GM13977 (cell line): ENCODE measurements at places on chromosomes 7 and 10.

GRCh38 chr7:17685141-17685540 lies 255.2 kb downstream of the SNX13 start:
- no peak for DNase-seq

GRCh38 chr10:73465978-73466726 lies 29.7 kb downstream of the PPP3CB start:
- DNase-seq, result no peak

DNA sequence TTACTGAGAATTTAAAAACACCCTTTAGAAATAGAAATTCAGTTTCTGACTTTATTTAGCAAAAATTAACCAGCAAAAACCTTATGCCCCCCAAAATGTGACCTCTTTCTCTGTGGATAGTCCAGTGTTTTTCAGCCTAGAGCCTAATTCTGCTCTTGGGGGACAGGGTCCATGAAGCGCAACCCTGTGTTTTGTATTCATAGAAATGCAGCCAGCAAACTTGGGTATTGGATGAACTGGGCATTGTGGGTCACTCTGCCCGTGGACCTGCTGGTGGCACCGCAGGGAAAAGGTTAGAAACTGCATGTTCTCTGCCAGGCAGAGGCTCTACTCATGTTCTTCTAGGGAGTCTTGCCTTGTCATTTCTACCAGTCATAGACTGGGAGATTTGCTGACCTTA lies 787.4 kb upstream of the C7orf33 start:
- no peak for DNase-seq

DNA sequence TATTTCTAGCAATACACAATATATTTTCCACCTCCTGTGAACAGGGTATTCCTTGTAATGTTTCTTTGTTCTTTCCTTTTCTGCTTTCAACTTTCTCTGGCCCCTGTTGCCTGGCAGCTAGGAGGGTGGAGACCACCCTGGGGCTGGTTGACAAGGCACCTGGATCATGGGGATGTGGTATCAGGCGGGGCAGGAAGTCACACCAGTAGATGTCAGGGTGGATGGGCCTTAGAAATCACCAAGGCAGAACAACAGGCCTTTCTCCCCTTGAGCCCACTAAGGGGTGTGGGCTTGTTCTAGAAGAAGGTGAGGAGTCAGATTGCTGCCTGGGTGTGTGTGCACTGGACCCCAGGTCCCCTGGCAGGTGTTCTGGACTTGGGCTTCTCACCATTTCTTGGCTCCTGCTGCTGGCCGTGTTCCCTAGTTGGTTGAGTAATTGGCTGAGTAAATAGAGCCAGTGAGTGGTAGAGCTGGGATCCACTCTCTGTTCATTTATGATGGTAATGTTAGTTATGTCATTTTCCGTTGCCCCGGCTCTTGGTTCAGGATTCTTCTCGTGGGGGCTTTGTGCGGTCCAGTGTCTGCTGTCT lies 24.9 kb downstream of the ZNF783 start:
- no peak for DNase-seq

DNA sequence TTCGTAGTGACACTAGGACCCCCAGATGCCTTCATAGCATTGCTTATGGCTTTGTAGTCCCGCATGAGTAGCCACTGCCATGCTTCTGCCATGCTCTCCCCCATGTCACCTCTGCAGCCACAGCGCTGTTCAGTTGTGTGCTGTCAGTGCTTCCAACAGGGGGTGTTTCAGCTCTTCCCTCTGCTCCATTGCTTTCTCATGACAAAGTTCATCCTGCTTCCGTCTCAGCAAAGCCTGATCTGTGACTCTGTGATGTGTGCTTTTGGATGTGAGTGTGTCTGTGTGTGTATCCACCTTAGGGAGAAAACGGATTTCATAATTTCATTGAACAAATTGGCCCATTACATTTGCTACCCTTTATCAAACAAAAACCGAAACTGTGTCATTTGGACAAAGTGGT lies 134.9 kb upstream of the SAMD8 start:
- DNase-seq, result no peak

- no peak for DNase-seq
Measured at GRCh38 chr7:27917774-27918314, 177.9 kb downstream of the TAX1BP1 start.

DNA sequence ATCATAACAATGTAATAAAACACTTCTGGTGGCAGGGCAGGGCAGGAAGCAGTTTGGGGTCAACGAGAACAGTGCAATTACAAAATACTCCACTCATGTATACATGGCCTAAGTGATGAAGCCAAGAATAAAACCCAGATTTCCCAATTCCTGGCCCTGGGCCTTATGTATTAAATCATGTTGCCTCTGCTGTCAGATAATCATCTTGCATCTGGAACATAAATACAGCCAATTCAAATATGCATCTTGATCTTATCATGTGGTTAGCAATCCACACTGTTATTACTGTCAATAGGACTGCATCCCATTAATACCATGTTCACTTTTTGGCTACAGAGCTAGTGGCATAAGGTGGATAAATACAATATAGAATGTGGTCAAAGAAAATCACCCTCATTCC lies 186.5 kb upstream of the SLC25A13 start:
- DNase-seq, result no peak

DNA sequence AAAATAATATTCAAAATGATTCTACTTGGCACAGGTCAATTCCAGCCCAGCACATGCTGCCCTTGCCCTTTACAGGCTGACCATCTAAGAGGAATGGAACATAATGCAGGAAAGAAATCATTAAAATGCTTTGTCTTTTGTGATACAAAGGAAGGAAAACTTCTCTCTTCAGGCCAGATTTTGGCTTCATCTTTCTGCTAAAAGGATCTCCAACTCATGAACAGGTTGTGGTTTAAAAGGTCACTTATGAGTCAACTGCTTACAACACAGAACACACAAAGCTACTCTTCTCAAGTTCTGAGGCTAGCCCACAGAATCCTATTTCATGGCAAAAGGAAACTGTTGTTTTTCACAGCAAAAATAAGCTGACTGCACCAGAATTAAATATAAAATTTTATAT lies 197.1 kb downstream of the DOCK4 start:
- no peak for DNase-seq

GRCh38 chr7:151453326-151453791 lies 13.4 kb upstream of the CRYGN start:
- DNase-seq, result no peak

DNA sequence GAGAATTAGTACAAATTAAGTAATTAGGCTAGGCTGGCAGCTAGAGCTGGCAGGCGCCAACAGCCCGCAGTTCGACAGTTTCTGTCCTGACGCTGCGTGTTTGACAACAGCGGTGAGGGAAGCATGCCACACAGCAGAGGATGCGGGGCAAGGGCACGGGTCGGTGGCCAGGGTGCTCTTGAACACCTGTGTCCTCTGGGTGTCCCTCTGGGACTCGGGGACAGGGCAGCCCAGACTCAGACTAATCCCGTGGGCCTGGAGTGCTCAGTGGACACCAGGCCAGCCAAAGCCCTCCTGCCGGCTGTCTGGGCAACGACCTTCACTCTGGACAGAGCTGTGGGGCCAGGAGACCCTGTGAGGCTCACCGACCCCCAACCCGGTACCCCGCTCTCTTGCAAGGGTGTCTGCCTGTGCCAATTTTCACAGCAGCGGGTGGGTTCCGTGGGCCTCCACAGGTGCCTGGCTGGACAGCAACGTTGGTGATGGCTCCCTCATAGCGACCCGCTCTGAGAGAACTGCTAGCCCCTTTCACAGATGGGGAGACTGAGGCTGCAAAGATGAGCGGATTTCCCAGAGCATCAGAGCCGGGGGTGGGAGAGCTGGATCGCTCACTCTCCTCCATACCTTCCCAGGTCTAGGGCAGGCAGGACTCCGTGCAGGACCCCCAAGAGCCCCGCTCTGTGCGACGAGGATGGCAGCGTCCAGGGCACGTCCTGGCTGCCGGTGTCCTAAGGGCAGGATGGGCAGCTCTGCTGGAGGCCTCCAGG lies 48.5 kb downstream of the FOXL3 start:
- DNase-seq, result no peak

DNA sequence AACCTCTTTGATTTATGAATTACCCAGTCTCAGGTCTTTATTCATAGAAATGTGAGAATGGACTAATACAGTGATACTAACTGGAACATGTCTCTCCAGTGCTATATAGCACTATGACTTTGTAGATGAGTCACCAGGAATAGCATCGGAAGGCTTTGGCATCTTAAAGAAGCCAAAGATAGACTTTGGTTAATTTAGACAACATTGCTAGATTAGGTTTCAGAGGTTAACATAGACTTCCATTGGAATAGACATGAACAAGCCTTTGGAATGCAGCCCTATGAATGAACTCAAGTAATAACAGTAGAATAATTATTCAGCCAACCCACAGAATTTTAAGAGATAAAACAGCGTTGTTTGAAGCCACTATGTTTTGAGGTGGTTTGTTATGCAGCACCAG lies 169.2 kb downstream of the HGF start:
- DNase-seq, result no peak

- DNase-seq, result no peak
Measured at GRCh38 chr10:121076776-121077715, 225.9 kb downstream of the WDR11 start.

GRCh38 chr10:19815731-19816410 lies 361 bp upstream of the PLXDC2 start:
- DNase-seq, result no peak

GRCh38 chr7:151101621-151102396 lies 15.5 kb downstream of the AGAP3 start:
- DNase-seq, result no peak

DNA sequence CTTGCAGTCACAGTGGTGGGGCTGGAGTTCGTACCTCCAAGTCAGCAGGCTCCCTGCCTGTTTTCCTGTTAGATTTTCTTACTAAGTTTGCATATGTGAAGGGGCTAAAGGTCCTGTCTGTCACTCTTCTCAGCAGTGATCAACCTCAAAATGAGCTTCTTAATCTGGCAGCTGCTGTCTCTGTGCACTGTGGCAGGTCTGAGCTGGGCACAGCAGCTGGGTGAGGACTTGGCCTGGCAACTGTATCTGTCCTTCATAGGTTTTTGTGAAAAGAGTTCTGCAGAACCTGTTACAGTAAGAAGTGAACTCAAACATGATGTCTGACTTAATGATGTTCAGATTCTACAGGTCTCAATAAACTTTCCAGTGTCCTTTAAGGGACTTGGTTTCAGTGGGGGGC lies 31.3 kb upstream of the GJD4 start:
- no peak for DNase-seq

- no peak for DNase-seq
Measured at GRCh38 chr10:25142116-25142864, 32.5 kb upstream of the GPR158 start.

- no peak for DNase-seq
Measured at GRCh38 chr10:12479437-12479844, 130.1 kb downstream of the CAMK1D start.

DNA sequence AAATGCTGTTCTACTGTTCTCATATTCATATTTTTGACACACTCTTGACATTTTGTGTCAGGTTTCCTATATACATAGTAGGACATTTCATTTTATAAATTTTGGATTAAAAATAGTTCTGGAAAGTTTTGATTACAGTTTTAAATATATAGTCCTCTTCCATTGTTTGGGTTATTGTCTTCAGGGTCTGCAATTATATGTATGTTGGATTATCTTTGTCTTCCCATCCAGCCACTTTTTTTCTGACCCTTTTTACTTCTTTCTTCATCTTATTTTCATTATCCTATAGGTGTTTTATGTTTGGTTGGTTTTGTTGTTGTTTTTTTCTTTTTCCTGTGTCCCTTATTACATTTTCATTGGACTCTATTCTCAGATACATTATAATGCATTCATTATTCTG lies 71.1 kb upstream of the CCDC6 start:
- no peak for DNase-seq

GRCh38 chr7:148037044-148037443 lies 553.5 kb upstream of the C7orf33 start:
- DNase-seq, result no peak

DNA sequence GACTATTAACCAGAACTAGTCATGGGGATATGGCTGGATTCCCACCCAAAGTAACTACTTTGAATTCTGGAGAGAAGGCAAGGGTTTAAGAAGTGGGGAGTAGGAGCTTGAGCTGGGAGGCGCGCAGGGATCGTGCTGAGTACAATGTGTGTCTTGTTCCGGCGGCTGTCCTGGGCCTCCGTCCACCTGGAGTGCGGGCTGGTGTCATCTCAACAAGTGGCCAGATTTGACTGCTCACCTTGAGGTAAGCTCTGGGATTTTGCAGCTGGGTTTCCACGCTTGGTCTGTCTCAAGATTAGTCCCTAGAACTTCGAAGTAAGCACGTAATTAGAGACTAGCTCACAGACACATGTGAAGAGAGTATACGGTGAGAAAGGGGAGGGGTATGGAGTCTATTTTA lies 49.4 kb downstream of the GLRX3 start:
- DNase-seq, result no peak

GRCh38 chr7:147915781-147916180 lies 674.8 kb upstream of the C7orf33 start:
- no peak for DNase-seq

DNA sequence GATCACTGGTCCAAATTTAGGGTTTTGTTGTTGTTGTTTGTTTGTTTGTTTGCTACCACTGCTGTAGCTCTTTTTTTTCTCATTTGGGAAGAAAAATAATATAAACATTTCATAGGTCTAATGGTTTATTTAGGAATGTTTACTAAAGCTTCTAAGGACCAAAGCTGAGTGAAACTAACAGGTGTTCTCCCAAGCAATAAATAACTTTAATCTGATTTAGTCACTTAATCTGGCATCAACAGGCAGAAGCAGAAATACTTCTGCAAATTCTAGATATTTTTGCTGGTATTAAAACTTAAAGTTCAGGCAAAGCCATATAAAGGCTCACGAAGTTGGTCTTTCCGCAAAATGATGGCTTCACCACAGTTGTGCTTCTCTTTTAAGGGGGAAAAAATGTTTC lies 144.5 kb upstream of the YAE1 start:
- no peak for DNase-seq

DNA sequence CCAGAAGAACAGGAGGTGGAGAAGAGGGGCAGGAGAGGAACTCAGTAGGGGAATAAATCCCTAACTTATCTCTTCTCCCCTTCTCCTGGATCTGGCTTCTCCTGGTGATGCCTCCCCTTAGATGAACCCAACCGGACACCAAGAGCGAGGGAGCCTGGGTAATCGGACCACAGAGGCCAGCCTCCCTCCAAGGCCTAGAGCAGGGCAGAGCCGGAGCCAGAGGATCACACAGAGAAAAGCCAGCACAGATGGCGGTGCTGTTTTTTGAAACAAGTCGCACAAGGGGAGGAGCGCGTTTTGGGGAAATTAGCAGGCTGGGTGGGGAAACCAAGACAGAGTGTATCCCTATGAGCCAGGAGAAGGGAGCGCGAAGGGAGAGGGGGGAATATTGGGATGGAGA lies 4.9 kb upstream of the SRRM3 start:
- no peak for DNase-seq

- DNase-seq, result no peak
Measured at GRCh38 chr10:3763035-3763456, 22.0 kb downstream of the KLF6 start.

- DNase-seq, result no peak
Measured at GRCh38 chr7:85733169-85733915, 546.5 kb upstream of the SEMA3D start.

- no peak for DNase-seq
Measured at GRCh38 chr10:14451341-14451740, 120.6 kb upstream of the FRMD4A start.
